ENCODE measurements at places on chromosomes 2 and 18.

- no peak overlapping the region for H3K27ac ChIP-seq
- peaks cover 24% of the 10 kb centered on the region for H3K36me3 ChIP-seq
- H3K4me3 ChIP-seq = no peak overlapping the region
- DNase-seq = no peak
- H3K4me1 ChIP-seq = peaks cover 5% of the 10 kb centered on the region
- no peaks in the 10 kb centered on the region for H3K27me3 ChIP-seq
Observed at GRCh38 chr2:65120990-65121693, 8.8 kb downstream of the RAB1A start.

- H3K36me3 ChIP-seq = no peaks in the 10 kb centered on the region
- H3K27me3 ChIP-seq = no peaks in the 10 kb centered on the region
- H3K4me3 ChIP-seq = no peak overlapping the region
- peaks cover 11% of the 10 kb centered on the region for H3K4me1 ChIP-seq
Observed at GRCh38 chr2:220465700-220466099, 838.3 kb downstream of the SLC4A3 start.

GRCh38 chr2:223644136-223644535 is 42.0 kb upstream of the SCG2 start:
- H3K4me3 ChIP-seq = no peak overlapping the region
- no peaks in the 10 kb centered on the region for H3K4me1 ChIP-seq
- DNase-seq = no peak

GRCh38 chr2:127166231-127166860 is 53.8 kb downstream of the CYP27C1 start:
- no peak for DNase-seq
- H3K27ac ChIP-seq = no peak overlapping the region
- no peak overlapping the region for H3K4me3 ChIP-seq
- H3K4me1 ChIP-seq = no peaks in the 10 kb centered on the region
- no peaks in the 10 kb centered on the region for H3K36me3 ChIP-seq

DNA sequence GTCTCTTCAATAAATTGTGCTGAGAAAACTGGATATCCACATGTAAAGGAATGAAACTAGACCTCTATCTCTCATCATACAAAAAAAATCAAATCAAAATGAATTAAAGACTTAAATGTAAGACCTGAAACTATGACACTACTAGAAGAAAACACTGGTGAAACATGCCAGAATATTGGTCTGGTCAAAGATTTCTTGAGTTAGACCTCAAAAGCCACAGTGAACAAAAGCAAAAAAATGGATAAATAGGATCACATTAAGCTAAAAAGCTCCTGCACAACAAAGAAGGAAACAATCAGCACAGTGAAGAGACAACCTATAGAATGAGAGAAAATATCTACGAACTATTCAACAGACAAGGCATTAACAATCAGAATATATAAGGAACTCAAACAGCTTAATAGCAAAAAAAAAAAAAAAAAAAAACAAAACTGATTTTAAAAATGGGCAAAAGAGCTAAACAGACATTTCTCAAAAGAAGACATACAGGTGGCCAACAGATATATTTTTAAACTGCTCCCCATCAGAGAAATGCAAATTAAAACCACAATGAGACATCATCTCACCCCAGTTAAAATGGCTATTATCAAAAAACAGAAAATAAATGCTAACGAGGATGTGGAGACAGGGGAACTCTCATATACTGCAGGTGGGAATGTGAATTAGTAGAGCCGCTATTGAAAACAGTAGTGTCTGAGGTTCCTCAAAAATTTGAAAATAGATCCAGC is 66.3 kb downstream of the NCKAP1 start:
- H3K36me3 ChIP-seq = peaks cover 82% of the 10 kb centered on the region
- H3K27ac ChIP-seq = no peak overlapping the region
- no peak overlapping the region for H3K4me3 ChIP-seq
- DNase-seq = no peak
- peaks cover 18% of the 10 kb centered on the region for H3K4me1 ChIP-seq

DNA sequence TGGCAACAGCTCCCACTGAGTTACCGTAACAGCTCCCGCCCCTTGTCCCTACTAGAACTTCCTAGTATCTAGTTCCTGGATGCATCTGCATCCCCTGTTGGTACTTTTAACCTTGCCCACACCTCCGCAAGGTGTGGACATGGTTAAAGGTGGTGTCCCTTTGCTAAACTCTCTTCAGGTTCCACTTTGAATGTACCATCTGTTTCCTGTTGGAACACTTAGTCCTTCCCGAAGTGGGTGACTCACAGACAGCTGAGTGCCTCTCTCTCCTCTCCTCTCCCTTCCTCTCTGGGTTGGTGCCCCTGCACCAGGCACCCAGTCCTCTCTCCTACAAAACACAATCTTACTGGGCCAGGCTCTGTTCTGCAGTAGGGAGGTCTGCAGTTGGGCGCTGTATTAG is 19.6 kb upstream of the REL start:
- peak; percentile 33 for DNase-seq
- peak overlapping the region; percentile 61 for H3K27ac ChIP-seq
- H3K4me1 ChIP-seq = peaks cover 8% of the 10 kb centered on the region
- no peaks in the 10 kb centered on the region for H3K36me3 ChIP-seq
- no peak overlapping the region for H3K4me3 ChIP-seq
- H3K27me3 ChIP-seq = no peaks in the 10 kb centered on the region

DNA sequence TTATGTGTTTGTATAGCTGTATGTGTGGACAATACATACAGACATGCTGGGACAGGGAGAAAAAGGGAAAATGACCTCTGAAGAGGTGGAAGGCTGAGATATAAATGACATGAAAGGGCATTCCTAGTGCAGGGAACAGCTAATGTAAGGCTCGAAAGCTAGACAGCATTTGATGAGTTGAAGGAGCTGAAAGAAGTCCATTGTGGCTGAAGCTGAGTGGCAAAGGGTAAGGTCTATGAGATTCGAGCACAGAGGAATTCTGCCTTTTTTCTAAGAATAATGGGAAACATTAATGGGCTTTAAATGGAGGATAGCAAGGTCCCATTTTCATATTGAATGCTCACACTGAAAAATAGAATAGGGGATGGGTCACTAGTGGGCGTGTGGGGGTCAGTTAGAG is 23.6 kb downstream of the ADD2 start:
- H3K4me3 ChIP-seq = no peak overlapping the region
- H3K27ac ChIP-seq = no peak overlapping the region
- H3K36me3 ChIP-seq = no peaks in the 10 kb centered on the region
- H3K4me1 ChIP-seq = no peaks in the 10 kb centered on the region

DNA sequence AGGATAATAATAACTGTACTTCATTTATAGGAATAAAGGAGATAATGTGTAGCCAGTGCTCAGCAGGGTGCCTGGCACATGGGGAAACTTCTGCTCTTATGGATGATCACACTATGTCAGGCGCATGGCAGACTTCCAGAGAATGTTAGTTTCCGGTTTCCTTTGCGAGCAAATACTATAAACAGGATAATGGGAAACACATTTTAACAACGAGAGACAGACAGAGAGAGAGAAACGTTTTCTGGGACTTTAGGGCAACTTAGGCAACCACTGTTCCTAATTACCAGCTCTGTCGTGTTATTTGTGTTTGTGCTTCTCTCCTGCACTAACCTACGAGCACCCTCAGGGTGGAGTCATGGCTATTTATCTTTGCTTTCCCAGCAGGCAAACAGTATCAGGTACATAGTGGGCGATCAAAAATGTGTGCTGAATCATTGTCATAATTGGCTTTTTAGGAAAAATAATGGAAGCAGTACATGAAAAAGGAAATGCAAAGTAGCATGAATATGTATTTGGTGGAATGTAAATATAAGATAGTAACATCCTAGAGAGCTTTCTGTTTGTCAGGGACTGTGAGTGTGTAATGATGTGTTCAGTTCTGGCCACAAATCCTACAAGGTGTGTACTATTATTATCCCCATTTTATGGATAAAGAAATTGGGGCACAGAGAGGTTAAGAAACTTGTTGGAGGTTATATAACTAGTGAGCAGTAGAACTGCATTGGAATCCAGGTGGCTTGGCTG is 36.8 kb upstream of the IGFBP2 start:
- DNase-seq = peak; percentile 81
- no peak overlapping the region for H3K27ac ChIP-seq
- peak overlapping the region; percentile 7 for H3K4me3 ChIP-seq
- H3K4me1 ChIP-seq = peaks cover 14% of the 10 kb centered on the region
- H3K36me3 ChIP-seq = no peaks in the 10 kb centered on the region

DNA sequence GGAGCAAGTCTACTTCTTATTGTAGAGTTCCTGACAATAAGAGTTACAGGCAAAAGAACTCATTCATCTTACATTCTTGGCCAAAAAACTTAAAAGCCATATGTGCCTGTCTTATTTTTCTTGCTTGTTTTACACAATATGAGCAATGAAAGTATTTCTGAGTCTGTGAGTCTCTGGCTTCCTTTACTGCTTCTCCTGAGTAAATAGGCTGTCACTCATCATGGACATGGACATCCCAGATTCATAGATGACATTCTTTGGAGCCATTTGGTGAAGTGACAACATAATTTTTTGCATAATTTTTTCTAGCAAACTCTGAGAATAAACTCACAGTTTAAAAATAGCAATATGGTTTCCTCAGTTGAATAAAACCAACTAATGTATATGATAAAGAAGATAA is 179.3 kb downstream of the SNTG2 start:
- H3K36me3 ChIP-seq = no peaks in the 10 kb centered on the region
- H3K4me1 ChIP-seq = peaks cover 7% of the 10 kb centered on the region
- H3K4me3 ChIP-seq = no peak overlapping the region
- no peaks in the 10 kb centered on the region for H3K27me3 ChIP-seq

GRCh38 chr2:177579486-177580036 is 187.0 kb downstream of the AGPS start:
- DNase-seq = no peak
- no peaks in the 10 kb centered on the region for H3K27me3 ChIP-seq
- H3K36me3 ChIP-seq = no peaks in the 10 kb centered on the region
- H3K4me3 ChIP-seq = no peak overlapping the region
- no peaks in the 10 kb centered on the region for H3K4me1 ChIP-seq
- no peak overlapping the region for H3K27ac ChIP-seq

GRCh38 chr2:16669388-16669787 is 3.8 kb upstream of the CYRIA start:
- H3K4me3 ChIP-seq = no peak overlapping the region
- no peaks in the 10 kb centered on the region for H3K36me3 ChIP-seq
